ENCODE measurements at places on chromosomes 1 and 21.

- DNase-seq, result no peak
Measured at GRCh38 chr1:22076346-22076745, 23.8 kb downstream of the CDC42 start.

GRCh38 chr1:145884675-145885074 is 991 bp downstream of the ANKRD35 start:
- DNase-seq, result no peak

- no peak for DNase-seq
Measured at GRCh38 chr21:19010996-19011395, 607.4 kb upstream of the TMPRSS15 start.

DNA sequence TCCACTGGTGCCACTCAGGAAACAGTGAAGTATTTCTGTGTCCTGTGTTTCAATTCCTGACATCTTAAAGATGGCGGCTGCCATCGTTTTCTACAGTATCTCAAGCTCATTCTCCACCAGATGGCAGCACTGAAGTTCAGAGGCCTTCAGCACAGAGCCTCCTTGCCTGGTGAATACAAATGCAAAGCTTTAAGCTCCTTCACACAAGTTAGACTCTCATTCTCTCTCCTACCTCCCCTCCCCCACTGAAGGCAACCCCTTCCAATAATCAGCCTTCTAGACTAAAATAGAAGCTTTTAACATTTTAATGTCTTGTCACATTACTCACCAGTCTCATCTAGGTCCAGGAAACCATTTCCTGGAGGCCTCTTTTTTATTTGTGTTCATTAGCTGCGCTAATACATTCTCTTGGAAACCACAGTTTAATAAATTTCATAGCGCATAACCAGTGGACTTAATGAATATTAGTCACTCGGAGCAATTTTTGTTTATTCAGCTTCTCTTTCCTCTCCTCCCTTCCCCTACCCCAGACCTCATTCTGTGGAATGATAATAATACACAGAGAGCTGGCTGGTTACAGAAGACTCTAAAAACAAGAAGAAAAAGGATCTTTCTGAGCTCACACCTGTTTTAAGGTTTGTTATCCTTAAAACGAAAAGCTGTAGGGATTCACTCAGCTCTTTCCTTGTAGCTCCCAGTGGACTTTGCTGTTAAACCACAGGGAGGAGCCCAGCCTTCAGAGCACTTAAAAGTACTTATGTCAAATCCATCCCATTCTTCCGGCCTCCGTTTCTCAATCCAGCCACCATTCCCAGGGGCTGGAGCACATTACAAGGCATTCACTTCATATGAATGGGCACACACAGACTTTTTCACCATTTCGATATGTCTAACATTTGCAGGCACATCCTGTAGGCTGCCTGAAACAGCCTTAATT is 384.9 kb downstream of the HLX start:
- no peak for DNase-seq

DNA sequence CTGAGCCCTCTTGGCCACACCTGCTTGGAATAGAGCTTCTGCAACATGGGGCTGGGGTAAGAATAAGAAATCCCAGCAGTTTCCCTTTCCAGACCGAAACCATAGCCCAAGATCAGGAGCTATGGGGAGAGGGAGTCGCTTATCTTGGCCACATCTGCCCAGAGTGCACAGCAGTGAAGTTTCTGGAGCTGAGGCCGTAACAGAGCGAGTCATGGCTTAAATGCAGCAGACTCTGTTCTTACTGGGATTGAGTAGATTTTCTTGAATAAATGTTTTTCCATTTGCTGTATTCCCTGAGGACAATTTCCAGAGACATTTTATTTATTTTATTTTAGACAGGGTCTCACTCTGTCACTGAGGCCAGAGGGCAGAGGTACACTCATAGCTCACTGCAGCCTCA is 33.5 kb downstream of the CFAP57 start:
- DNase-seq, result no peak

DNA sequence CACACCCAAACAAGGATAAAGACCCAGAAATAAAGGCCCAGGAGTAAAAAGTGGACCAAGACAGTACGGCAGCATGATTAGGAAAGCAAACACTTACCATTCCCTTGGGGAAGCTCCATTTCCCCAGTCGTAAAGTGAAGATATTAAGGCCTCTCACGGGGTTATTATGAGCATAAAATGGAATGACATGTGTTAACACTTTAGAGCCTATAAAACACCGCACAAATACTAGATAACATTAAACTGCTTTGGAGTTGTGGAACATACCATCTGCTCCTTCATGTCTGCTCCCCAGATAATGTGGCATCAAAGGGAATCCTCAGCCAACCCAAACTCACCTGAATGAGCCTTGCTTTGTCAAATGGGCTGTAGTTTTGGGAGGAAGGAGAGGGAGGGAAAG is 8.9 kb upstream of the ITLN2 start:
- DNase-seq, result no peak

GRCh38 chr1:51741121-51741681 is 124.3 kb downstream of the OSBPL9 start:
- DNase-seq, result no peak

- DNase-seq, result no peak
Measured at GRCh38 chr1:164180824-164181223, 378.2 kb upstream of the PBX1 start.

- DNase-seq, result no peak
Measured at GRCh38 chr1:110490791-110491451, 28.1 kb downstream of the KCNA10 start.

- DNase-seq, result no peak
Measured at GRCh38 chr1:64884261-64885040, 81.9 kb downstream of the JAK1 start.

DNA sequence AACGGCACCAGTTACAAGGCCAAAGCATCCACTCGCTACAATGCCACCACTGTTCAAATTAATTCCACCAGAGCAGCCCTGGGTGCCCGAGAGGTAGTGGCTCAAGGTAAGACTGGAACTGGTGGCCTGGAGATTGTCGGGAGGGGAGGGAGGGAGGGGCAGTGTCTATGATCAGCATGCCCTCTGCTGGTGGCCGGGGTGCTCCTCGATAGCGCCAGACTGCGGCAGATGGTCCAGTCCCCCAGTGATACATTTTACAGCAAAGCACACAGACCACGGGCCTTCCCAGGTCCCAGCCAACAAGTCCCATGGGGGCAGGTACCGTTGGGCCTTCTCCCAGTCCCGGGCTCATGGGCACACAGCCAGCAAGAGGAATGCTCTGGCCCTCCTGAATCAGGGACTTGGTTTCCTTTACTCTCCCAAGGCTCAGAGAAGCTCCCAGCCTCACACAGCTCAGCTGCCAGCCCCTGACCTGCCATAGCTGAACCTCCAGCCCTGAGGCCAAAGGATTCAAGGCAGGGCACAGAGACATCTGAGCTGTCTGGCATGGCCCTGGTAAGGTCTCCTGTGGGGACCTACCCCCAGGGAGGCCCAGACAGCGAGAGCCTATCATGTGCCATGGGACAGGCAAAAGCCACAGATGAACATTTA is 15.3 kb downstream of the ACOT7 start:
- no peak for DNase-seq

- DNase-seq, result no peak
Measured at GRCh38 chr21:46564391-46564790, 40.5 kb downstream of the S100B start.

GRCh38 chr1:40477678-40478053 is 576 bp downstream of the ZFP69 start:
- DNase-seq, result peak; percentile 27

DNA sequence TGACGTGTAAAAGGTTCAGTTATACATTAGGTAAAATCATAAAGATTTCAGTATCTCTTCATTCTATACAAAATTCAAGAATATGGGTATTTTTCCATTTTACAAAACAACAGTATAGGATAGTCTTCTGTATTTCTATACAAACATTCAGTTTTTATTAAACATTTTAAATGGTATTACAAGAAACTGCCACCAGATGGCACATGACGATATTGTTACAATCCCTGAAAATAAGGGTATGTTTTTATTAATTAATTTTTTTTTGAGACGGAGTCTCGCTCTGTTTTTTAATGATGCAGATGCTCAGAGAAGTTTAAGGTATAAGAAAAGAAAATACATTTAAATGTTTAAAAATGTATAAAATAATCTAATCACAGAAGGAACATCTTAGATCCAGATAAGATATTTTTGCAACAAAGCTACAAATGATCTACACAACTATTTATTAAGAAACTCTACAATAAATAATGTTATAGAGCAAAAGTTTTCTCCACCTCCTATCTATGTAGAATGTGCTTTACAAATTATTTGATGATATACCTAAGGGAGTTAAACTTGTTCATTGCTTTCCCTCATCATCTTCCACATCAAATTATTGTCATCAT is 23.5 kb upstream of the RSBN1 start:
- peak; percentile 80 for DNase-seq

- DNase-seq, result no peak
Measured at GRCh38 chr21:33988237-33989017, 72.8 kb upstream of the ATP5PO start.

- no peak for DNase-seq
Measured at GRCh38 chr1:10613340-10613739, 138.6 kb downstream of the PEX14 start.

GRCh38 chr1:119797162-119797561 is 14.1 kb downstream of the REG4 start:
- DNase-seq, result no peak

- no peak for DNase-seq
Measured at GRCh38 chr1:217275655-217276398, 355.1 kb downstream of the GPATCH2 start.

DNA sequence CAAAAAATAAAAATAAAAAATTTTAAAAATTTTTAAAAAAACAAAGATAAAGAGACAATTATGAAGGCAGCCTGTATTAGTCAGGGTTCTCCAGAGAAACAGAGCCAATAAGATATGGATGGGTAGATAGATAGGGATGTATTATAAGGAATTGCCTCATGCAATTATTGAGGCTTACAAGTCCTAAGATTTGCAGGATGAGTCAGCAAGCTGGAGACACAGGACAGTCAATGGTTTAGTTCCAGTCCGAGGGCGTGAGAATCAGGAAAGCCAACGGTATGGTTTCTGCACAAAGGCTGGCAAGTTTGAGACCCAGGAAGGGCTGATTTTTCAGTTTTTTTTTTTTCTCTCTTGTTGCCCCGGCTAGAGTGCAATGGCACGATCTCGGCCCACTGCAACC is 24.1 kb upstream of the EIF4G3 start:
- no peak for DNase-seq

DNA sequence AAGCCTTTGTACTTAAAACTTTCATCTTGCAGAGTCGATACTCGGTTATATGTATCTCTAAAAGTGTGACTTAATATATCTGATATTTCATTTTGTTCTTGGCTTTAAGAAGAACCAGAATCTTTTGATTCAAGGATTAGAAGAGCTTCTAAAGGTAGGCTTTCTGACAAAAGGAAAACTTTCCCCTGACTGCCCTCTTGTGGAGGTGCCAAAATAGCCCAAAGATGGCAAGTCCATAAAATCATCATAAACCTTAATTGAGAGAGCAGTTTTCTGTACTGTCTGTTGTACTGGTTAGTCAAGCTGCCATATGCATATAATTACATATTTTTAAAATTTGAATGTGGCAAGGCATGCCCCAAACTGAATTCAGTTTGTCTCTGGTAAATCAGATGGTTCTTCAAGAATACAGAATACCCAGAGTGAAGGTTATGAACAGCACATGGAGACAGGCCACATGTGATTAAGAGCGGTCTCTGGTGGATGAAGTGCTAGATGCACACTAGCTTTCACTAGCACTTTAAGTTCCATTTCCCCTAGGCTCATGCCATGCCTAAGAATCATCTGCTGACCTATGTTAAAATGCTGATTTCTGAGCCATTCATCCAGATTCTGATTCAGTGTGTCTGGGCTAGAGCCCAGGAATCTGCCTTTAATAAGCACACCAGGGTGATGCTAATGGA is 27.7 kb upstream of the ELAVL4 start:
- DNase-seq, result no peak

DNA sequence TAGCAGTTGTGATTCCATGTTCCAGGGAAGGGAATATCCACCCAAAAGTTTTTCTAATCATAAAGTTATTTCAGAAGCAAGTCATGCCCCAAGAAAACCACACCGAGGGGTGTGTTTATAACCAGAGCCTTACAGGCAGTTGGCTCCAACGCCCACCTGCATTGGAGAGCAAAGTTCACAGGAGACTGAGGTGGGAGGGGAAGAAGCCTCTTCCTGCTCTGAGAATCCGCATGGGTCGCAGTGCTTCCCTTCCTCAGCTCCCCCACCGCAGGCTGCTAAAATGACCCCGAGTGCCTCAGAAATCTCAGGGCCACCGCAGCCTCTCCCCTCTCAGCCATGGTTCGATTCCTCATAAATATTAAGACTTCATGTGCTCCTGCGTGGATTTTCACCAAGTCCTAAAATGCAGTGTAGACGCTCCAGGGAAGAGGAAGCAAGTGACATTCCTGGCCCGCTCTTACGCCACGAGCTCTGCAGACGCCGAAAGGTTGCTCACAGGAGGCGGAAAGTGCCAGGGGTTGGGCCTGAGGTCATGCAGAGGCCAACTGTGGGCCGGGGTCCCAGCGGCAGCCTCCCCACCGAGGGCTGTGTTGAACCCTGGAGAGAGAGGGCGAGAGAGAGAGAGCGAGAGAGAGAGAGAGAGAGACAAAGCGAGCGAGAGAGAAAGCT is 13.4 kb upstream of the SPSB1 start:
- DNase-seq, result no peak

DNA sequence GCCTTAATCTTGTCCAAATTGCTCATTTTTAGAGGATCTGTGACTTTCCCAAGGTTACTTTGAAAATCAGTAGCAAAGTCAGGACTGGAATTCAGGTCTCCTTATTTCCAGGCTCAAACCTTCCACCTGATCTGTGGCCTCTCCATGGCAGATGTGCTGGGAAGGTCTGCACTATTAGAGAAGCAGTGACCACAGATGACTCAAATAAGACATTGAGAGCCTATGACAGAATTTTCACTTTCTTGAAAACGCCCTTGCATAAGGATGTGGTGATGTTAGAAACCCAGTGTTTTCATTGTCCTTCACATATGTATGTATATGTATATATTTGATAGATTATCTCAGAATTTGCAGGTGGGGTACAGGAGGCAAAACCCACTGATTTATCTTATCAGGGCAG is 45.3 kb downstream of the TTC39A start:
- no peak for DNase-seq
